NCI-H460 (cell line): ENCODE measurements at places on chromosomes 6 and 20. TPM values are rescaled to one million over a fixed set of nuclear protein-coding genes. Genes with fewer than 3 reads are reported as not detected.

The RIPOR2 gene
- 0.06 and 0.27 TPM in 2 replicates for total RNA-seq

The CDH4 gene
- total RNA-seq, result 0.14 TPM in 1 of 2 replicates, not detected in the other

The ESR1 gene
- 0.35 TPM in 2 replicates for total RNA-seq

The BIRC7 gene
- 0.57 TPM in 1 of 2 replicates, not detected in the other for total RNA-seq

The GNAS-AS1 gene
- total RNA-seq, result 1.7 and 1.8 TPM in 2 replicates

The OXT gene
- total RNA-seq, result not detected in 2 replicates

The MYMX gene
- total RNA-seq, result not detected in 2 replicates

The RHAG gene
- not detected in 2 replicates for total RNA-seq

The SLC16A10 gene
- 2.3 and 2.5 TPM in 2 replicates for total RNA-seq

The PPIL1 gene
- 44.7 and 47.7 TPM in 2 replicates for total RNA-seq

The NRSN1 gene
- total RNA-seq, result not detected in 2 replicates

The ZC2HC1B gene
- total RNA-seq, result not detected in 2 replicates

The THBD gene
- total RNA-seq, result 13.6 and 15.8 TPM in 2 replicates

The JPH2 gene
- total RNA-seq, result 1.4 and 1.7 TPM in 2 replicates

The MAP7 gene
- 57.8 and 60.7 TPM in 2 replicates for total RNA-seq

The RSPH3 gene
- 1.9 and 3.6 TPM in 2 replicates for total RNA-seq

The CNPY3 gene
- 25.7 and 29.8 TPM in 2 replicates for total RNA-seq

The ULBP2 gene
- 3.8 and 4.5 TPM in 2 replicates for total RNA-seq

The C6orf15 gene
- total RNA-seq, result not detected in 2 replicates

The USP49 gene
- total RNA-seq, result 3.1 and 3.6 TPM in 2 replicates

The IMPG1 gene
- total RNA-seq, result not detected in 2 replicates

The KCNQ2 gene
- 0.17 TPM in 1 of 2 replicates, not detected in the other for total RNA-seq

The KIF6 gene
- total RNA-seq, result 0.23 TPM in 1 of 2 replicates, not detected in the other

The TRIM15 gene
- total RNA-seq, result 0.12 TPM in 1 of 2 replicates, not detected in the other

The HNF4A gene
- 0.12 TPM in 1 of 2 replicates, not detected in the other for total RNA-seq

The WASF1 gene
- total RNA-seq, result 10.1 and 11.5 TPM in 2 replicates

The BPIFA1 gene
- total RNA-seq, result not detected in 2 replicates

The SLC13A3 gene
- total RNA-seq, result not detected in 2 replicates

The VARS2 gene
- 17.7 and 24.6 TPM in 2 replicates for total RNA-seq

The OR12D3 gene
- not detected in 2 replicates for total RNA-seq

The BPI gene
- not detected in 2 replicates for total RNA-seq

The HLA-DMB gene
- not detected in 2 replicates for total RNA-seq

The HEY2 gene
- 0.20 TPM in 1 of 2 replicates, not detected in the other for total RNA-seq

The SOX12 gene
- 11.0 and 11.1 TPM in 2 replicates for total RNA-seq

The ABHD16B gene
- total RNA-seq, result not detected in 2 replicates

The SYNDIG1 gene
- not detected in 2 replicates for total RNA-seq

The NT5E gene
- total RNA-seq, result 62.1 and 70.0 TPM in 2 replicates

The LTA gene
- total RNA-seq, result not detected in 2 replicates

The FNDC1 gene
- total RNA-seq, result not detected in 2 replicates
